ENCODE measurements at places on chromosomes 5 and 9. TPM values are rescaled to one million over a fixed set of nuclear protein-coding genes. Genes with fewer than 3 reads are reported as not detected.

PCDHA6 gene
- 3.1 TPM for total RNA-seq

CTXN3 gene
- total RNA-seq: not detected

SOX30 gene
- not detected for total RNA-seq

THBS4 gene
- total RNA-seq: 0.38 TPM

POLR3G gene
- 20.5 TPM for total RNA-seq

Measured in regular cardiac myocyte (primary cell).